ENCODE measurements at places on chromosomes 3 and 15.

DNA sequence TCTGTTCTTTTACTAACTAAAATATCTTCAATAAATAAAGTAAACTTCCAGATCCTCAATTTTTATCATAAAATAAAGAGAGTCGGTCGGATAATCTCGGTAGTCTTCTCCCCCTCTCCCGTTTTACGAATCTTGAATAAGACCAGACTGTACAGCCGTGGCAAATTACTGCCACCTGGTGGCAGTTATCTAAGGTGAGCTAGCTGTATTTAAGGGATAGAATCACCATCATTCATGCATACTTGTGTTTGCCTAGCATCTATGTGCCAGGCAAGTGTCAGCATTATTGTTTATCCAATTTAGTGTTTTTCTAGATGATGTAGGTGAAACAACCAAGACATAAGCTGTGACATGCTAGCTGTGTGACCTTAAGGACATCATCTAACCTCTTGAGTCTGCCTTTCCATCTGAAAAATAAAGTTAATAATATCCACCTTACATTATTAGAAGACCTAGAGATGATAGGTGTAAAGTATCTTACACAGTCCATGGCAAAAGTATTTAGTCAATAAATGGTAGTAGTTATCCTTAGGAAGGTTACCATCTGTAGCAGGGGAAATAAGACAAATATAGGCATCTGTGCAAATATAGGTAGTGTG is 21.3 kb downstream of the DUT start:
- no peak for DNase-seq

- no peak for DNase-seq
Measured at GRCh38 chr15:72511536-72511935, 37.4 kb downstream of the ARIH1 start.

DNA sequence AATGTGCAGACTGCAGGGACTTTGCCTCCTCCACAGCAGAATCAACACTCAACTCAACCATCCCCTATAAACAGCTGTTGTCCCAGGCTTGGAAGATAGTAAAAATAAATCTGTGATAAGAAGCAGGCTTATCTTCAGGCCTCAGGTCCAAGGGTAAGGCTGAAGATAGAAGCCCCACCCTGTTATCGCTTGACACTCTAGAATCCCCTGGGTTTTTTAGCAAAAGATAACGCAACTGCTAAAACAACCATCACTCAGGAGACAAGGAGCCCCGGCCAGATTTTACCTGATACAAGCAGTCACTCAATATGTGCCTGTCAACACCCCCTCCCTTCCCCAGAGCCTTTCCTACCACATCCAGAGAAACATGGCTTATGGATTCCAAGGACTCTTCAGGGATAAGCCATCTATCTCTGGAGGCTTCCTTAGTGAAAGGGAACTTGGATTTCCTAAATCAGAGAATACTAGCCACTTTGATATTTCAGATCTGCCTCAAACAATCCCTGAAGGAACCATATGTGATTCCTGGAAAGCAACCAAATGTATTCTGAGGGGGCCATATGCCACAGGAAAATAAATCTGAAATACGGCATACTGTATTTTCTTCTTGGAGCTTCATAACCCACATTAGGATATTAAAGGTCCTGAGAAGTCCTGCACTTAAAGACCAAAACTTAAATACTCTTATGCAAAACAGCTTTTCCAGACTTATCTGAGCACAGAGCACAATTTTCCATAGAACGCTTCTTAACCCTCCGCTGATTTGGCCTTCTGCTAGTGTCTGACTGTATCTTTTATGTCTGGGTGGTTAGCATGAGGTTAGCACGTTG is 60.4 kb downstream of the LYZL4 start:
- DNase-seq, result no peak

DNA sequence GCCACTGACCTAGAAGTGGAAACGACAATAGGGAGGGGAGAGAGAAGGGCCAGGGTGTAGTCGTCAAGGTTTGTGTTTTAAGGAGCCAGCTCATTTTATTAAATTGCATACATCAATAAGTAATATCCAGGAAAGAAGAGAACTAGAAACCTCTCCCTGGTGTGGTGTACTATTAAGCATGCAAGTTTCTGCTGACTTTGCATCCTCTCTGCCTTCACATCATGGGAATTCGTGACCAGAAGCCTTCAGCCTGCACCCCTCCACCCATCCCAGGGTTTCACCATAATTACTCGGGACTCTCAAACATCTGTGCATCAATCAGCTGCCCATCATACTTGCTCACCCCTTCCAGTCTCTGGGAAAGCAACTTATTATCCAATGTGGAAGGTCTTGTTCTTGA is 70.9 kb upstream of the UBE3A start:
- DNase-seq, result no peak

GRCh38 chr15:82751308-82751707 is 41.6 kb upstream of the AP3B2 start:
- no peak for DNase-seq

DNA sequence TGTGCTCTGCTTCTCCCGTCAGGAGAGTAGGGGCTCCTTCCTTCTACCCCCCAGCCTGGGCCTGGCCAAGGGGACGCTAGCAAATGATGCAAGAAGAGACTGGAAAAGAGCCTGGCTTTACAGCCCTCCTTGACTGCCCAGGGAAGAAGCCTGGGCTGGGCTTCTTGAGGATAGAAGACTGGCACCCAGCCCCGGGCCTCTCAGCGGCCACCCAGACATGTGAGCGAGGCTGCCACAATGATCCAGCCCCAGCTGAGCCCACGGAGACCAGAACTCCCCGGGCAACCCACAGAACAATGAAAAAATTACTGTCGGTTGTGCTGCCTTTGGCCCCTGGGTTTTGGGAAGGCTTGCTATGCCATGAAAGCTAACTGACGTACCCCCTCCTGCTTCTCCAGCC is 100.6 kb upstream of the PRR20G start:
- no peak for DNase-seq

- DNase-seq, result no peak
Measured at GRCh38 chr3:159001711-159002110, 199.9 kb downstream of the MFSD1 start.

GRCh38 chr15:76258460-76258859 is 52.8 kb downstream of the ETFA start:
- no peak for DNase-seq

GRCh38 chr3:142445816-142446254 is 2.0 kb downstream of the XRN1 start:
- DNase-seq, result no peak

DNA sequence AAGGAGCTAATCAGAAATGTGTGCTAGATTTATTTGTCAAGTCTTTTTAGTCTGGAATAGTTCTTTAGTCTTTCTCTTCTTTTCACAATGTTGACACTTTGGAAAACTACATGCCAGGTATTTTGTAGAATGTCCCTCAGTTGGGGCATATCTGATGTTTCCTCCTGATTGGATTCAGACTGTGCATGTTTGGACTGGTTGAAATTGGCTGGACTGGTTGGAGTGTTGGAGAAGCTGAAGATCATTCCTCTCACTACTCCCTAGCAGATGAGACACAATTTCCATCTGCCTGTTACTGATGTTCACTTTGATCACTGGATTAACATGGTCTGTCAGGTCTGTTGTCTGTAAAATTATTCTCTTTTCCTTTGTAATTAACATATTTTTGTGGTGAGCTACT is 3.7 kb downstream of the NME9 start:
- DNase-seq, result no peak

DNA sequence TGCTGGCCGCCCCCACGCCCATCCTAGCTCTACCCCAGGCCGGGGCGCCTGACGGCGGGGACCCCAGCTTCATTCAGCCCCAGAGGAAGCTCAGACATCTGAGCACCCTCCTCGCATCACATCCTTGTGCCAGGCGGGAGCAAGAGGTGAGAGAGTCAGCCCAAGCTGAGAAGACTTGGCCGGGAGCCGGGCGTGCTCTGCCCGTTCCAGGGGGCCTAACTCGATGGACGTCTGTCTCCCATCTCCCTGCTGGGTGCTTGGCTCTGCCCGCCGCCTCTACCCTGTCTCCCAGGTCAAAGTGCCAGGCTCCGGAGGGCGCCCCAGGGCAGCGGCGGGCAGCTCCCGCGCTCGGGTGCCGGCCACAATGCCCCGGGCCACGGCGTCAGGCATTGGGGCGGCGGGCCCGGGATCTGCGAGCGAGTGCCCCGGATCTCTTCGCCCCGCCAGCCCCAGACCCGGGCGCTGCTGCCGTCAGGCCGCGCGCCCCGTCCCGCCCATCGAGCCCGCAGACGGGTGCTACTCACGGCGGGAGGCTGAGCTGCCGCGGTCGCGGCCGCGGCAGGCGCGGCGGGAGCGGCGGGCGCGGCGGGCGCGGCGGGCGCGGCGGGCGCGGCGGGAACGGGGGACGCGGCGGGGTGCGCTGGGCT is 388 bp downstream of the DAPK2 start:
- no peak for DNase-seq

- DNase-seq, result no peak
Measured at GRCh38 chr15:75182187-75183131, 19.2 kb upstream of the C15orf39 start.
